Vagina (tissue), 2 donors: ENCODE measurements at places on chromosomes 7 and 10.

- no peak for DNase-seq
Measured at GRCh38 chr10:16776896-16777295, 40.3 kb downstream of the RSU1 start.

DNA sequence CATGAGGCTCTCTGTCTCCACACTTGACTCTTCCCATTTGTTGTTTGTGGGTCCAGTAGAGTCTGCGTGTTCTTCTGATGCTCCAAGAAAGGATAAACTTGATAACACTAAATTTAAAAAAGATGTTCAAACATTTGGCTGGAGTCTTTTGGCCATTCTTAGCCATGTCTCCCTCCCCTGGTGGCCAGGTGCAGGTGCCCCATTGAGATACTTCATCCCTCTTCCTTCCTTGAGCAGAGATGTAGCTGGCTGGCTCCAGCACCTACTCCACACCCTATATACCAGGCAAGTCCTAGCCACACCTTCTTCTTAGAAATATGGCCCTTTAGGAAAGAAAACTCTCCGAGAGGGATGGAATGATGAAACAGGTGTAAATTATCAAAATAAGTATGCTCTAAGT, 103.2 kb upstream of the GJD4 start:
- DNase-seq: no peak

- DNase-seq: no peak
Measured at GRCh38 chr7:78125884-78126283, 327.3 kb downstream of the PHTF2 start.

DNA sequence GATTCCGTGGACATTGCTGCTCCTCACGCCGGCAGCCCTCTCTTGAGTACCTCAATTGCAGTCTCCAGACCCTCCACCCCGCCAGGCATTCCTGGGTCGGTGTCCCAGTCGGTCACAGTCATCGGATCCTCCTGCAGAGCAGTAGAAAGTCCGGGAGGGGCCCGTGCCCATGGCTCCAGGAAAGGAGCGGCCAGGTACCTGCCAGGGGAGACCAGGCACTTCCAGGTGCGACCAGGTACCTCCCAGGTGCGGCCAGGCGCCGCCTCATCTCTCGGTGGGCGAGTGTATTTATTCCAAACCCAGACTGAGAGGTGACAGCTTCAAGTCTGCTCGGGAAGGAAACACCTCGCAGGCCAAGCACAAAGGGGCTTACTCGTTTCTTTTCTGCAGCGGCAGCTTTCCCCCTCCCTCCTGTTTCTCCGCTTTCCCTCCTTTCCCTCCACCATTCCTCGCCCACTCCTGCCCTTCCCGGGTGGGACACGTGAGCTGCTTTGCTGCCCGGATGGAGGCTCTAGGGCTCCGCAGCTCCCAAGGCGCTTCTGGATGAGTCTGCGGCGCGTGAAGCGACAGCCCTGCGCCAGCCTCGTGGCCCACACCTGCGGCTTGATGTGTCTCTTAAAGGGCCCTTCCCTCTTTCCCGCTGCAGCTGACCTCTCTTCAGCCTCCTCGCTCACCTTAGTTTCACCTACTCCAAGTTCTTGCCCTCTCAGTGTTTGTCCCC, 39.4 kb upstream of the AGK start:
- DNase-seq: no peak
